ENCODE measurements at places on chromosomes 6 and 20. TPM values are rescaled to one million over a fixed set of nuclear protein-coding genes. Genes with fewer than 3 reads are reported as not detected.
A peak's percentile ranks its signal among the peaks of the same experiment; 100 is the strongest.

DNA sequence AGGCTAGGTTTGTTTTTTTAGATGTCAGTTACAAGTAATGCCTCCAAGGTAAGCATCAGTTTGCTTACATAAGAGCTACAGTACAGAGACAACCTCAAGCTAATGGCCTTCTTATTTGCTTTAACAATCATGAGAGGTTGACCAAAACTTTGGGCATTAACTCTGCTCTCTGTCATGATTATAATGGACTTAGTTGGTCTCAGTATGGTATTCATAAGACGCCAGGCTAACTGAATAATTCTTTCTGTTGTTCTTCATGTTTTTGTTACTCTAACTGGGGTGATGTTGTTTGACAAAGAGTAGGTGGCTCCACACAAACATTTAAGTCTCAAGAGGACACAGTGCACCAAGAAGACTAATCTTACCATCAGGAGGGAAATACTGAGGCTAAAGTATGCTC lies 9.8 kb downstream of the CST9 start:
- no peak for DNase-seq

DNA sequence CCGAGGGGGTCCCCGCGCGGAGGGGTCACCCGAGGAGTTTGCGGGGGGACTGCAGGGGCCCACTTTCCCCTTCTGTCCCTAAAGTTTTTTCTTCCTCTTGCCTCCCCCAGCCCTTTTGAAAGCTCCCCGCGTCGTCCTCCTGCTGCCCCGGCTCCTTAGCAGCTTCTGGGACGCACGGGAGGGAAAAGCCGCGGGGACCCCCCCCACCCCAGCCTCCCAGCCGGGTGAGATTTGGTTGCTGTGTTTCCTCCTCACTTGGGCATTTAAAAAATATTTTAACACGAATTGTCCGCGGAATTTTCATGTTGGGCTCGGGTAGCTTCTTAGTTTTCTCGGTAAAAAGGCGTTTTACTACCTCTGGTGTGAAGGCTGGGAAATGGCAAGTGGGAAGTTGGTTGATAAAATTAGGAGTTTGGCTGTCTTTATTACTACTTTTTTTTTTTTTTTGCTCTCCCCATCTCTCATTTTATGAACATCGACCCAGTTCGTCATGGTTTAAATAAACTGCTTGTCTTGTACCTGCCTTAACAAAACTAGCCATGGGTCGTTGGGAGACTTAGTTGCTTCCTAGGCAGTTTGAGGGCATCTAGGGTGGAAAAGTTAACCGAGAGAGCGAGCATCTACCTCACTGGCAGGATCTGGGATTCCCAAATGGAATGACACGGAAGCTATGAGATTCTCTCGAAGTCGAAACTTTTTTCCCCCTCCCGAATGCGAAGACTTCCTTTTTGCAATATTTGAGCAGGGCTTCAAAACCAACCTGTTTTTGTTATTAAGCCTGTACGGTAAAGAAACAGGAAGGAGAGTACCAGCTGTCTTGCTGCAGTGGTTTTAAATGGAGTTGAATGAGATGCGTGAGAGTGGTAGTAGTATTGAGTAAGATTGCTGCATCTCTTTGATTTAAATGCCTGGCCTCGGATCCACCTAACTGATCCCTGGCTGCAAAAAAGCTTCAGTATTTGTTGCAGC lies 868 bp downstream of the NCOA3 start:
- DNase-seq = peak; percentile 47

DNA sequence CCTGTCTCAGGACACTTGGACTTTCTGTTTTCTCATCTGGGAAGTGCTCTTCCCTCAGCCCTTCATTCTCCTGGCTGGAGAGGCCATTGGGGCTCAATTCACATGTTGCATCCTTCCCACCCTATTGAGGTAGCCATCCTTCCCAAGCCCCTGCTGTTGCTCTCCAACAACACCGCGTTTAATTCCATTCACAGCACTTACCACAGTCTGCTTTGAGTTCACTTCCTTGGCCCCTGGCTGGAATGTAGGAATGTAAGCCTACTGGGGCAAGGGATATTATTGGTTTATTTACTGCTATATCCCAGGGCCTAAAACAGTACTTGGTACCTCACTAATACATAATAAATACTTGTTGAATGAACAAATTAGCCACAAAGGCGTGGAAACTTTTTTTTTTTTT lies 6.7 kb upstream of the GFOD1 start:
- no peak for DNase-seq

DNA sequence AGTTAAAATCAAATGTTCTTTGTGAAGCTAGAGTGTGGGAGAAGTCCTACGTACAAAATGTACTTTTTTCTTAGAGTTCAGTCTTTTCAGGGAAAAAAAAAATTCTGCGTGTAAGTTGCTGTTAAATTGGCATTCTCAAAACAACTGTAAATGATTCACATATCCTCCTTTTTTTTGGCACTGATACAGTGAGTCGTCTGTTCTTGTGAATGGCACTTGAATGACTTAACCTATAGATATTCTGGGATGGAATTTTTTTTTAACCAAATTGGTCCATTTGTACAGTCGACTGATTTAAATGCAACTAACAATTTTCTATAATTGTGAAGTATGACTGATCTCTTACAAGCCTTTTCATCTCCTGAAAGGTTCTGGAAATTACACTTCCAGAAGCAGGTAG lies 5.5 kb upstream of the JAG1 start:
- DNase-seq = no peak

GRCh38 chr6:24536466-24536865 lies 41.7 kb downstream of the ALDH5A1 start:
- no peak for DNase-seq

- DNase-seq = no peak
Measured at GRCh38 chr6:165031502-165031901, 277.9 kb downstream of the C6orf118 start.

Gene AVP
- total RNA-seq = not detected

DNA sequence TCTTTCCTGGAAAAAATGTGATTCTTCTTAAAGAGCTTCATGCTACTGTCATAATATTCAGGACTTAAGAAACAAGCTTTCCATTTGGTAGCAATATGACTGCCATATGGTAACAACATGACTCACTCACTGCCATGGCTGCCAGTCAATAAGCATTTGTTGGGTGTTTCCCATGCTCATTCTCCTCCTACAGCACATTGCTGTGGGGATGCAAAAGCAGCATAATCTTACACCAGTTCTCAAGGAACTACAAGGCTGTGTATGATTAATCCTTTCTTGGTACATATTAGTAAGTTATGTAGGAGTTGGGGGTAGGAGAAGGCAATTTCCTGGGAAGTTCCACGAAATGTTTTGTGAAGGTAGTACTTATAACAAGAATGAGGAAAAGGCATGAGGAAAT lies 76.7 kb downstream of the CEP162 start:
- DNase-seq = peak; percentile 95

DNA sequence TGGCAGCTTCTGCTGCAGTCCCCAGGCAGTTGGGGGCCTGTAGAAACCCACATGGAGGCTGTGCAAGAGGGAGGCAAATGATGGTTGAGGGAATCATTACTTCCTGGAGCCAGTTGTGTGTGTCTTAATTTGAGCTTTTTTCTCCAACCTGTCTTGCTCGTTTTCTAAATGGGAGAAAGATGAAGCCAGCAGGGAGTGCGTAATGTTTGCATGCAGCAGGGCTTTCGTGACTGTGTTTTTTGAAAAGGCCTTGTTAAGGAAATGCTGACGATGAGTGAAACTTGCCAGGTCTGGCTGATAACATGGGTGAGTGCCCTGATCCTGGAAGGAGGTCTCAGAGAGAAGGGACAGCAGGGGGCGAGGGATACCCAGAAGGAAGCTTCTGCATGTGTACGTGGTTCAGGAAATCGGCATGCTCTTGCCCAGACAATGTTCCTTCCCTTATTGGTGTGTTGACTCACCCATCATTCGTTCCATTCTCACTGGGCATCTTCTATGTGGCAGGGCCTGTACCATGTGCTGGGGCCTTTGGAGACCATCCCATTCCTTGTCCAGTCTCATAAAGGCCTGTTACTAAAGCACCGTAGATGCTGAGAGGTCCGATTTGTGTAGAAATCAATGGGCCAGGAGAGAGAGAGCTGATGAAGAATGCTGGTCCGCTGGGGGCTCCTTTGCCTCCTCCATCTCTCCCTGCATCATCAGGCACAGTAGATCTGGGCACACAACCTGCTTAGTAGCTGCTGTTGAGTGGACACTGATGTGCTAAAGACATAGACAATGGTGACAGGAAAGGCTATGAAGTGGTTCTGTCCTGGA lies 27.4 kb downstream of the GLP1R start:
- no peak for DNase-seq

- DNase-seq = no peak
Measured at GRCh38 chr6:38021029-38021428, 201.5 kb downstream of the ZFAND3 start.

DNA sequence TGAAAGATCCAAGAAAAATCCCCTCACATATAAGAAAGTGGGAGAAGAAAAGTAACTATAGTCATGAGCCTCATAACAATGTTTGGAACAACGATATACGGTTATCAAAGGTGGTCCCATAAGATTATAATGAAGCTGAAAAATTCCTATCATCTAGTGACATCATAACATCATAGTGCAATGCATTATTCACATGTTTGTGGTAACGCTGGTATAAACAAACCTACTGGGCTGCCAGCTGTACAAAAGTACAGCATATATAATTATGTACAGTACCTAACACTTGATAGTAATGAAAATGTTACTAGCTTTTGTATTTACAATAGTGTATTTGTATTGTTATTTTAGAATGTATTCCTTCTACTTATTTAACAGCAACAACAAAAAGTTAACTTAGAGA lies 240.7 kb downstream of the RNGTT start:
- peak; percentile 45 for DNase-seq

GRCh38 chr20:20253744-20254330 lies 114.1 kb upstream of the INSM1 start:
- DNase-seq = no peak

GRCh38 chr6:26554447-26554696 lies 16.2 kb downstream of the HMGN4 start:
- DNase-seq = no peak

Gene GSTA2
- total RNA-seq = not detected

GRCh38 chr6:16320533-16321340 lies 82.3 kb downstream of the GMPR start:
- DNase-seq = peak; percentile 58

DNA sequence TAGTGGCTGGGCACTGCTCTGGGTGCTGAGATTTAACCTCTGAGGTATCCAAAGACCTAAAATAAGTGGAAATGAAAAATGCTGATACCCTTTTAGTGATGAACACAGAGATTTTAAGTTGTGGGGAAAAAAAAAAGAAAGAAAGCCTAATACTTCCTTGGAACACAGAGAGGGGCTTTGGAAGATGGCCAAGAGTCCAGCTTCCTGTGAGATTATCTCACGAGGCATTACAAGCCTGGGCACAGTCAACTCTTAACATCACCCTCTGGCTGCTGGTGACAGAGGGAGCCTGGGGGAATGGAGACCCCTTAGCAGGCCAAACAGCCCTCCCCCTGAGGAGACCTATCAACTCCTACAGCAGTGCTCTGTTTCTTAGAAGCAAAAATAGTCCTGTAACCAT lies 19.7 kb downstream of the BTN2A1 start:
- no peak for DNase-seq

Gene ARMH2
- not detected for total RNA-seq

Gene RTN4IP1
- 5.9 TPM for total RNA-seq
